Inflammatory macrophage treated with lipopolysaccharide for 1 hour (primary cell): ENCODE measurements at places on chromosomes 7 and 10.

DNA sequence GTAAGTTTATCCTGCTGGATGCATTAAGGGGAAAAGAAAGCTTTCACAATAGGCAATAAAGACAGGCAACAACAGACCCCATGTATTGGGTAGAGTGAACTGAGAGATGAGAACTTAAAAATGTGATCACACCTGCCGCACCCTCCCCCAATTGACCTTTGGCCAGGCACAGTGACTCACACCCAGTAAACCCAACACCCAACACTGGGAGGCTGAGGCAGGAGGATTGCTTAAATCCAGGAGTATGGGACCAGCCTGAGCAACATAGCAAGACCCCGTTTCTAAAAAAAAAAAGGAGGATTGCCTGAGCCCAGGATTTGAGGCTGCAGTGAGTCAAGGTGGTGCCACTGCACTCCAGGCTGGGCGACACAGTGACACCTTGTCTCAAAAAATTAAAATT, 86.9 kb downstream of the MPP7 start:
- DNase-seq = no peak

DNA sequence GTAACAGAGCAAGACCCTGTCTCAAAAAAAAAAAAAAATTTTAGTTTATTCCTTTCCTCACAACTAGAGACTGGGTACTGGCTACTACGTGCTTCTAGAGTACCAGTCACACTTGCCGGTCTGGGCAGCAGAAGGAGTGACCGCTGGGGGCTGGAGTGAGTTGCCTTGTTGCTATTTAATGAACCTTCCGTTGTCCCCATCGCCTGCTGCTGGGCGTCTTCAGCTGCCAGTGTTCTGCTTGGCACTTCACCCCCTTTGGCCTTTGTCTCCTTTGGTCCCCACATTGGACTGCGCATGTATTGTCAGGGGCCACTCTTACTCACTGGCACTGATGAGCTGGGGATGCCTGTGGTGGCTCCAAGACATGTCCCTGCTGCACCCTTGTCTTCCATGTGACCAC, 110.6 kb downstream of the CLEC2L start:
- DNase-seq = no peak

DNA sequence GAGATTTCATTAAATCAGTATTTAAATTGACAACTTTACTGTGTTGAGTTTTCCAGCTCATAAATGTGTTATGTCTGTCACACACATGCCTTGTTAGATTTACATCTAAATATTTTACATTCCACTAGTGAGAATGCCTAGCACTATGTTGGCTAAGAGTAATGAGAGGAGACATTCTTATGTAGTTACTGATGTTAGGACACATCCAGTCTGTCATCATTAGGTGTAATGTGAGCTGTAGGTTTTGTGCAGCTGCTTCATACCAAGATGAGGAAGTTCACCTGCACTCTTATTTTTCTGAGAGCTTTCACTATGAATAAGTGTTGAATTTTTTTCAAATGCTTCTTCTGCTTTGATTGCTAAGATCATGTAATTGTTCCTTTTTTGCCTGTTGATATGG, 218.0 kb upstream of the IGFBP3 start:
- no peak for DNase-seq

DNA sequence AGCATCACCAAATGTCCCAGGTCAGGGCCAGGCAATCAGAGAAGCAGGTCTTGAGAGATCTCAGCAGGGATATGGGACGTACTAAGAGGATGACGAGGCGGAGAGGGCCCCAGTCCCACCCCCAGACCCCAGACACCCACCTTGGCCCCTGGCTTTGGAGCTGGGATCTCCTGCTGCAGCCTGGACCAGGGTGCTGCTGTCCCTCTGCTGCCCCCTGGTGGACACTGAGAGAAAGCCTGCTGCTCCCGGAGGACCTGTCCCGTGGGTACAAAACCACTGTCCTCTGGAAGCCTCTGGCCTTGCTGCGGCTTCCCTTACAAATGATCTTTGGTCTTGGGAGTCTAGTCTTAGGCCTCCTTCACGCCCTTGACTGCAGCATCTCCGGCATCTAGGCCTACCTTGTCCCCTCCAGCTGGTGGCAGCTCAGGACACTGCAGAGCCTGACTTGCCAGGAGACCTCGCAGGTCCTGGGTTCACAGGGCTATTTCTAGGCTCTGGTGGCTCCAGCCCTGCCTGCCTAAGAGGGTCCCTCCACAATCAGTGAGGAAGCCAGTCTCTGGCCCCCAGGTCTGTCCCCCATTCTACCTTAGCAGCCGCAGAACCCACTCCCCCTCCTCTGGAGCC, 97.1 kb downstream of the RGS10 start:
- DNase-seq = peak; percentile 91

DNA sequence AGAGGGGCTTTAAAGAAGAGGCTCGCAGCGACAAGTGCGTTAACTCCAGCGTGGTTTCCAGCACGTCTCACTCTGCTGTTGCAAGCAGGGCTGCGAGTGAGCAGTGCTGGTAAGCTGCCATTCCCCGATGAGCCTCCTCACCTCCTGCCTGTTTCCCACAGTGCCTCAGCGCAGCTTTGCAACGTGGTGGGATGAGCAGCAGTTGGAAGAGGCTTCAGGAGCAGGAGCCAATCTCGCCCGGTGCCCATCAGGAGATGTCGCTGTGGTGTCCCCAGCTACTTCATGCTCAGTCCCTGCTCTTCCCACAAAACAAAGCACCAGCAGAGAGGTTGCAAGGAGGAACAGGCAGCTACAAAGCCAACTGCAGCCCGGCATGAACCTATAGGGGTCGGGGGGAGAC, 2.4 kb upstream of the ADARB2 start:
- no peak for DNase-seq

DNA sequence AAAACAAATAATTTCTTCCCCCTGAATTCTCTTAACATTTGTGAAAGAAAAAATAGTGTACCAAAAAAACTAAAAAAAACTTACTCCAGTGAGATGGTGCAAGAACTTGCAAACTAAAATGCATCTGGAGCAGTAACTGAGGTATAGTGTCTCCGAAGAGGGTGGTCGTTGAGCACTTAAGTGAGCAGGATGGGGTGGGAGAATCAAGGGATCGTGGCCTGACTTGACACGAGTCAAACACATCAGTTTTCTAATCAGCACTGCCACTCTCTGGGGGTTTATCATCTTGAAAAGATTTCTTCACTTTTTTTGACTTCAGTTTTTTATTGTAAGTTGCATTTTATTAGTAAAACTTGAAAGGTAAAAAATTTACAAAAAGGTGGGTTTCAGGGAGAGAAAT, 2.5 kb downstream of the ZNF273 start:
- no peak for DNase-seq

DNA sequence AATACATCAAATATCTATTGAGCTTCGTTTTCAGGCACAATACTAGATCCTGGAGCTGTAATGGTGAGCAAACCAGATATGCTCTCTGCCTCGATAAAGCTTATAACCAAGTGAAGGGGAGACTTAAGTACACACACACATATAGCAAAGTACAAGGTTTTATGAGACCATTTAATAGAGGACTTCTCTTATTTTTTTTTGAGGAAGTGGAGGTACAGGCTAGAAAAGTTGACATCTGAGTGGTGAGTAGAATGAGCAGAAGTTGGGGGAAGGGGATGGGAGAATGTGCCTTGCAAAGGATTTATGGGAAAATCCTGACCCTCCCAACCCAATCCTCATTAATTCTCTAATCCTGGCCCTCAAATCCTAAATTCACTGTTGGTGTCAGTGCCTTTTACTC, 7.7 kb downstream of the CCDC136 start:
- peak; percentile 17 for DNase-seq

DNA sequence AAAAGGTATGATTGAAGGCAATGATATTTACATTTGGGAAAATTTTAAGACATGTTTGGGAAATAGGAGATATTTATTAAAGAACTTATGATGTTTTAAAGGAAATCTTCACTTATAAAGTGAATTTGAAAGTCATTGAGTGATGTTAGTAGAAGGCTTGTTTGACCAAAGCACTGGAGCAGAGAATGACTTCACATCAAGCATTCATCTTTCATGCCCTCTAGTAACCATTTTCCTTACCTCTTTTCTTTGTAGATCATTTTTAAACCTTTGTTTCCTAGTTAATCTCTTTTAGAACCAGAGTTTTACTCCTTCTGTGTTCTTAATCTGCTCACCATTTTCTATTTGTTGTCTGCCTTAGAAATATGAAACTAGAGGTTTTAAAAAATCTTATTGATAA, 111.3 kb upstream of the FOXP2 start:
- no peak for DNase-seq

DNA sequence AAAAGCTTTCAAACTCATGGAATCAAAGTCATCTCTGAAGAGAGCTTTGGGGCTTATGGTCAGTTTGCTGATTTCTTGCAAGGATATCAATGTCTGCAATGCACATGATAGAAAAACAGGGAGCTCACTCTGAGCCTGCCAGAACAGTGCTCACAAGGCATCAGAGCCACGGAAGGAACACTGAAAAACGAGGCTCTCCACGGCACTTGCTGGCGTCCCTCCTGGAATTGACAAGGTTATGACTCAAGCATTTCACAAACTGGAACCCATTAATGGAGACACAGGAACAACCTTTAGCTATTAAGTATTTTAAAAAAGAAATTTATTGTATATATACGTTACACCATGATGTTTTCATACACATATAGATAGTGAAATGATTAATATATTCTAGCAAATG, 266.3 kb downstream of the KCND2 start:
- no peak for DNase-seq

- peak; percentile 75 for DNase-seq
Observed at GRCh38 chr7:55557666-55558188, 14.6 kb downstream of the VOPP1 start.

DNA sequence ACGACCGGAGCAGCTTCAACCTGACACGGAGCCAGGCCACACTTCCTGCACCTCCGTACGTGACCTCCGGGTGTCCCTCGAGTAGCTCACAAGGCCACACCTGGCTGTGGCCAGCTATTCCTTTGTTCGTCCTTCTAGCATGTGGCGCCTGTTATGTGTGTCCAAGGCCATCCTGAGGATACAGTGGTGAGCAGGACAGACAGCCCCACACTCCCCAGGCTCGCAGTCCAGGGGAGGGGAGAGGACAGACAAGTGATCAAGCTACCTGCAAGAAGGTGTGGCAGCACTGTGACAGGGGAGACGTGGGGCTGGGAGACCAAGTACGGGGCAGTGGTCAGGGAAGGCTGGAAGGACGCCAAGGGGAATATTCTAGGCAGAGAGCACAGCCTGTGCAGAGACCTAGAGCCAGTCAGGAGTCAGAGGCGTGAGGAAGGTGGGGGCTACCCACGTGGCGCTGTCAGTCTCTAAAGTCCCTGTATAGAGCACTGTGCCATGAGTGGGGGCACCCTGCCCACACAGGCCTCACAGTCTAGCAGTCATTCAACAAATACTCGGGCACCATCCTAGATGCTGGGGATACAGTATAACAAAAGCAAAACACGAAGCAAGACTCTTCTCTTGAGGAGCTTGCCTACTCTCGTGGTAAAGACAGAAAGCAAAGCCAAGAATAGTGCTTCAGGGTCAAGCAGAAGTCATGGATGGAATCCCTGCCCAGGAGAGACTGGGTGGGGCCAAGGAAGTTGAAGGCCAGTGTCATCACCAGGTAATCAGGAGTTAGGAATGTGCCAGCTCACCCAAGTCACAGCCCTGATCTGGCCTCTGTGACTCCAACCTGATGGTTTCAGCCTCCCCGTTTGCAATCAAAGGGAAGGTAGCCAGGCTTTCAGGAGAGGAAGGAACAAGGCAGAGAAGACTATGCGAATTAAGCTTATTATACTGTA, 58.6 kb downstream of the PROSER2 start:
- DNase-seq = no peak

GRCh38 chr7:139061416-139061815, 25.6 kb upstream of the ZC3HAV1L start:
- no peak for DNase-seq

DNA sequence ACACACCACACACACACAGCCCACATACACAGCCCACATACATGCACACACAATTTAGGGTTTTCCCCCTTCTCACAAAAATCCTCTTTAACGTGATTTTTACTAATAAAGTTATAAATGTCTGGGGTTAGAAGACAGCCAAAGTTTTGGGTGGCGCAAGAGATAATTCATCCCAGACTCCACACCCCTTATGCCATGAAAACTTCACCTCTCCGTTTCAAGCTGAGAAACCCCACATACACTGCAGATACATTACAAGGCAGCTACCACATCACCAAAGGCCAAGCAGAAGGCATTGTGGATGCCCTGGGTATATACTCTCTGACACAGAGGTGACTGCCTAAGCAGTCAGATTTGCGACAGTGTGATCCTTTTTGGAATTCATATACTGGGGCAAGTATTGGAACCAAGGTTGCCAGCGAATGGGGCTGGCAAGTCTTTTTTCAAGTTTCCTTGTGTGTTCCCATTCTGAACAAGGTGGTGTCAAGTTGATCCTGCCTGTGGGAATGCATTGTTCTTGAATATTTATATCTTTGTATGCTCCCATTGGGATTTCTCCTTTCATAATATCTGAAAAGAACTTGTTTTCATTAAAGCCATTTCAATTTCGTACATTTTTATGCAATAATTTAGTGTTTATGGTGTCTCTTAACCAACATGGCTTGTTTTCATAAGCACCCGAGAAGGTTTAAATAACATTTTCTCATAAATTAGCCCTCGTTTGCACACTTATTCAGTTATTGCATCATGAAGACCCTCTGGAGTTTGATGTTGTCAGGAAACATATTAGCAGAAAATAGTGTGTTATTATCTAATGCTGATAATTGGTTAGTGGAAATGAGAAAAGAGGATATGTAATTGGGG, 130.2 kb downstream of the TCF7L2 start:
- DNase-seq = no peak

GRCh38 chr10:110413049-110413783, 84.5 kb upstream of the DUSP5 start:
- no peak for DNase-seq

DNA sequence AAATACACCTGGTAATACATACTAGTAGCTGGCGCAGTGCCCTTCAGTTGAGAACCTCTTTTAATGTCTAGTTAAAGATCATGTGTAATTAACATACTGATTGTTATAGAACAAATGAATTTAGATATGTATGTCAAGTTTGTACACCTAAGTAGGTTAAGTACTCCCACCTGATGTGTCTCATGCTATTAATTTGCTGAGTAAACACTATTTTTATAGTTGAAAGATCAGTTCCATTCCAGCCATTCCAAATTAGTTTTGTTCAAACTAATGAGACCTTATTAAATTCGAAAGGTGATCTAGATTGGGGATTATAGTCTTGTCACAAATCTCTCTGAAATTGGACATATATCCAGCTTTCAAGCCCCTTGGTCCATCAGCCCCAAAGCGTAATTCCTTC, 710.0 kb downstream of the LRMDA start:
- DNase-seq = no peak

- DNase-seq = peak; percentile 14
Observed at GRCh38 chr7:66013938-66014337, 31.9 kb upstream of the GUSB start.

DNA sequence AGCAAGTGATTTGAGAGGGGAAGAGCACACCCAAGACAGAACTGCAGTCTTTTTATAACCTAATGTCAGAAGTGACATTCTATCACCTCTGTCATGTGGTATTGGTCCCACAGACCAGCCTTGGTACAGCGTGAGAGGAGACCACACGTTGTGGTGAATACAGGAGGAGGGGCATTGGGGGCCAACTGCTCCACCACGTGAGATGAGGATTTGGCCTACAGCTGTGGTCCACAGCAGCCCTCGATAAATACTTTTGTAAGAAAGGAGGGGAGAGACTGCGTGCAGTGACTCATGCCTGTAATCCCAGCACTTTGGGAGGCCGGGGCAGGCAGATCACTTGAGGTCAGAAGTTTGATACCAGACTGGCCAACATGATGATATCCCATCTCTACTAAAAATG, 243.1 kb downstream of the FGFR2 start:
- DNase-seq = no peak
